ENCODE measurements at places on chromosomes 11 and 22.

- no peak for DNase-seq
These were observed 14.0 kb downstream of the RPUSD4 start for GRCh38 chr11:126197277-126197939.

GRCh38 chr11:11963842-11964773, 44.3 kb downstream of the DKK3 start:
- DNase-seq, result no peak

- DNase-seq, result no peak
These were observed 47.6 kb upstream of the EED start for GRCh38 chr11:86196913-86197312.

DNA sequence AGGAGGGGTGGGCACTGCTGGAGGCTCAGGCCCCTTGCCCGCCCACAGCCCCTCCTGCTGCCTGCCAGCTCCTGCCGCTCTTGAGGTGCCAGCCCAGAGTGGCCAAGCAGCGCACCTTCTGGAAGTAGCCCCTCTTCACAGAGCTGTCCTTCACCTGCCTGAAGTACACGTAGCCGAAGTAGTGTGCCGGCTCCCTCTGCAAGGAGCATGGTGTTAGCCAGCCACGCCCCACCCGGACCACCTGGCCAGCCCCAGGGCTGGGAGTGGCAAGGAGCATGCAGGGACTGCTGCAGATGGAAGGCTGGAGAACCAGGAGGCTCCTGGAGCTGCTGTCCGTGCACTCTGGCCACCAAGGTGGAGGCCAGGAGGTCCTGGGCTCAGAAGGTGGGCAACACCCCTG, 9.6 kb downstream of the DENND6B start:
- no peak for DNase-seq

- DNase-seq, result no peak
These were observed 19.2 kb downstream of the FAM118A start for GRCh38 chr22:45328822-45329529.

DNA sequence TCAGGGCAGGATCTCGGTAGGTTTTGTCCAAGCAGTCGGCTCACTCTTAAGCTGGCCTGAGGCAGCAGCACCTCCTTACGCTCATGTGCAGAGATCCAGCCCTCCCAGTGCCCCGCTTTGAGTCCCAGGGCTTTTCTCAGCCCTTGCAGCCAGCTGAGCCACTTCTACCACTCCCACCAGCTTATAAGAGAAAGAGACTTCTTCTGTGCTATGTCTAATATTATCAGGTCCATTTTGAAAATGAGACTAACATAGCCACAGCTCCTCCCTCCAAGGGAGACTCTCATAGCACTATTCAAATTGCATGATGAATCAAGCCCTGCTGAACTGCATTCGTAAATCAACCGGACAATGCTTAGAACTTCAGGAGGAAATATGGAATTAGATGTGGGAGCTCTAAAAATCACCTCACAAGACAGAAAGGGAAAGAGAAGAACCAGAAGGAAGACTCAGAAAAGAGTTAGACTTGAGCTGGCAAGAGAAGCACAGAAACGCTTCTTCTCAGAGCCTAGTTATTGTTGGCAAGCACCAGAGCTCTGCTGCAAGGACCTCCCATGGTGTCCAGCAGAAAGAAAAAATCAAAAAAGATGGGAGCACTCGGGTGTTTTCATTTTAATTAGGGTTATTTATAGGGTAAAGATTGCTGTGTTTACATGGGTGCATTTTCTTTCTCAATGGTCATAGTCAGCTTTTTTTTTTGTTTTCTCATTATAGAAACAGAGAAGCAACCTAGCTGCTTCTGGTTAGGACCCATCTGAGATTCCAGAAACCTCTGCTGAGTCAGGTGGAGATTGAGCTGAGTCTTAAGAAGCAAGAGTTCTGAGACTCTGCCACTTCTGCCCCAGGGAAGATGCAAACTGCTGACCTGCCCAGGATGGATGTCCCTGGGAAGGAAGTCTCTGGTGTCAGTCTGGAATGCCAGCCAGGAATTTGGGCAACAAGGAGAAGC, 181.4 kb downstream of the ETS1 start:
- no peak for DNase-seq

- no peak for DNase-seq
These were observed 45.1 kb downstream of the THAP12 start for GRCh38 chr11:76335842-76336241.

- DNase-seq, result no peak
These were observed 12.7 kb downstream of the ZP1 start for GRCh38 chr11:60879971-60880588.

DNA sequence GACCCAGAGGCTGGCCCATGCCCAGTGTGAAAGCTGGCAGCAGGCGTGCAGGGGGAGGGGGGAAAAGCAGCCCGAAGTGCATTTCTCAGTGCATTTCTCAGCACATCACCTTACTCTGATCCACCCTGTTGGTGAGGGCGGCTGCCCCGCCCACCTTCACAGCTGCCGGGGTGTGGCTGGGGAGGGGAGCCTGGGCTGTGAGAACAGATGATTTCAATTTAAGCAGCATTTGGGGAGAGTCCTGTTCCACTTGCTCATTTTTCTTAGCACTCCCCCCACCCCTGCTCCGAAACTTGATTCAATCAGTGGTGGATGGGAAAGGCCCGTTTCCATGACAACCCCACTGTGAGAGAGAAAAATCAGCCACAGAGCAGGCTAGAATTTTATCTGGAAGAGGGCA, 84.8 kb downstream of the SNX19 start:
- DNase-seq, result peak; percentile 10

- DNase-seq, result no peak
These were observed 226.9 kb downstream of the OPCML start for GRCh38 chr11:133305208-133305956.

DNA sequence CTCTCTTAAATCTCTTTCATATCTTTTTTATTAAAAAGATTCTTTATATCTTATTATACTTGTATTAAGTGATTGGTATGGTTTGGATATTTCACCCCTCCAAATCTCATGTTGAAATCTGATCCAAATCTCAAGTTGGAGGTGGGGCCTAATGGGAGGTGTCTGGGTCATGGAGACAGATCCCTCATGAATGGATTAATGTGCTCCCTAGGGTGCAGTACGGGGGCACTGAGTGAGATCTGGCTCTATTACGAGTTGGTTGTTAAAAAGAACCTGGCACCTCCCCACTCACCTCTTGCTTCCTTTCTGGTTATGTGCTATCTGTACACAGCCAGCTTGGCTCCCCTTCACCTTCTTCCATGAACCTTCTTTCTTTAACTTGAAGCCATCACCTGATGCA, 149.6 kb downstream of the CWF19L2 start:
- DNase-seq, result no peak

- no peak for DNase-seq
These were observed 165.2 kb upstream of the E2F8 start for GRCh38 chr11:19405966-19406365.

- DNase-seq, result no peak
These were observed 139.2 kb downstream of the GUCY1A2 start for GRCh38 chr11:106879029-106879428.

DNA sequence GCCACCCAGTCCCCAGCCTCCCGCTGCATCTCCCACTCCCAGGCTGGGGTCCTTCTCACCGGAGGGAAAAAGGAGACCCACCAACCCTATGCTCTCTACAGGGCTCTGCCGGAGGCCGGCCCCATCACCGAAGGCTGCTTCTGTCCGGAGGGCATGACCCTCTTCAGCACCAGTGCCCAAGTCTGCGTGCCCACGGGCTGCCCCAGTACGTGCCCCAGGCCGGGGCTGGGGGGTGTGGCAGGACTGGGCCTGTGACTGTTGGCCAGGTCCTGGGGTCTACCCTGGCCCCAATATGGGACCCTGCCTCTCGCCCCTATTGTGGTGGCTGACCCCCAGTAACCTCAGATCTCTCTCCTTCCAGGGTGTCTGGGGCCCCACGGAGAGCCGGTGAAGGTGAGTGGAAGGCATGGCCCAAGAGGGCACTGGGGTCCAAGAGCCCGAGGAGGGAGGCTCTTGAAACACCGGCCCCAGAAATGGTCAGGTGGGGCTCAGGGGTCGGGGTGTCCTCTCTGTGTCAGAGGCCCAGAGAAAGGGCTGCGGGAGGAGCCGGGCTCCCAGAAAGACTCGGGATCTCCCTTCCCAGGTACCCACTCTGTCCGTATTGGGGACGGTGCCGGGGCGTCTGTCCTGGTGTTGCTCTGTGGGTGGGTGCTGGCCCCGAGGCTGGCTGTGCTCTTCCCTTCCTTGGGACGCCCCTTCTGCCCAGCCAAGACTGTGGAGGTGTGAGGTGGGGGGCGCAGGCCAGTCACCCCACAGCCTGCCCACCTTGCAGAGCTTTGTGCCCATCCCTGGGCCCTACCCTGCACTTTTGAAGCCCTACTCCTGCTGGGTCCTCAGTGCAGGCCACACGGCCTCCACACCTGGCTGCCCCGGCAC, 26.1 kb upstream of the MUC5B start:
- no peak for DNase-seq

- DNase-seq, result no peak
These were observed 73.3 kb downstream of the ETS1 start for GRCh38 chr11:128513915-128514681.

DNA sequence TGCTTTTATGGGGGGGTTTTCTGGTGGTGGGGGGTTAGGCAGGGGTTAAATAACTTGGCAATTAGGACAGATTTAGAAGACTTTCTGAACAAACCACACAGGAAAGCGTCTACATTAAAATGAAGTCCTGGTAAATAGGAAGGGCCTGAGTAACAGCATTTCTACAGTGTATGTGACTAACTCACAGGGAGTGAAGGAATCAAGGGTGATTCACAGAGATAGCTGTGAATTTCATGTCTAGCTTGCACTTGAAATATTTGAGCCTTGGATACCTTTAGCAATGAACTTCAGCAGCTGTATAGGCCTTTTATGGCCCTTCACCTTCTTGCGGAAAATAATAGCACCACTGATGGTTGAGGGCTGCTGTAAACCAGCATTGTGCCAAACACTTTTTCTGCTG, 26.1 kb upstream of the LDHA start:
- no peak for DNase-seq

GRCh38 chr11:68495872-68496271, 35.3 kb downstream of the PPP6R3 start:
- no peak for DNase-seq

- DNase-seq, result peak; percentile 20
These were observed 26.9 kb downstream of the SUSD2 start for GRCh38 chr22:24208012-24208749.

DNA sequence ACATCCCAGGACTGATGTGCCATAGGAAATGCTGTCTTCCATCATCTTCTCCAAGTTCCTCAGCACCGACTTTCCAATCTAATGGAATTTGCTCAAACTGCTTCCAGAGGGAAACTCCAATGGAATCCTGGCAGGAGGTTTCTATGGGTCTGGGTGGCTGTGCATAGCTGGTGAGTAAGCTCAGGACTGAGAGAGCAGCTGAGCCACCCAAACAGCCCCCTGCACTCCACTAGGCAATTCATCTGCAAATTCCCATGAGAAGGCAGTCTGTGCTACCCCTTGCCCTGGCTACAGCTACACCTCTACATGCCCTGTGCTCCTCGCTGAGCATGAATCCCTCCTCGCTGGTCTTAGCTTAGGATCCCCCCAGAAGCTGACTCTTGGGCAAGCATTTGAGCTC, 127.9 kb upstream of the CSNK2A3 start:
- no peak for DNase-seq

GRCh38 chr11:76903325-76903724, 42.6 kb downstream of the ACER3 start:
- DNase-seq, result no peak

GRCh38 chr11:7677796-7678201, 4.5 kb upstream of the CYB5R2 start:
- DNase-seq, result no peak

GRCh38 chr11:75031771-75032549, 43.2 kb downstream of the NEU3 start:
- peak; percentile 65 for DNase-seq

DNA sequence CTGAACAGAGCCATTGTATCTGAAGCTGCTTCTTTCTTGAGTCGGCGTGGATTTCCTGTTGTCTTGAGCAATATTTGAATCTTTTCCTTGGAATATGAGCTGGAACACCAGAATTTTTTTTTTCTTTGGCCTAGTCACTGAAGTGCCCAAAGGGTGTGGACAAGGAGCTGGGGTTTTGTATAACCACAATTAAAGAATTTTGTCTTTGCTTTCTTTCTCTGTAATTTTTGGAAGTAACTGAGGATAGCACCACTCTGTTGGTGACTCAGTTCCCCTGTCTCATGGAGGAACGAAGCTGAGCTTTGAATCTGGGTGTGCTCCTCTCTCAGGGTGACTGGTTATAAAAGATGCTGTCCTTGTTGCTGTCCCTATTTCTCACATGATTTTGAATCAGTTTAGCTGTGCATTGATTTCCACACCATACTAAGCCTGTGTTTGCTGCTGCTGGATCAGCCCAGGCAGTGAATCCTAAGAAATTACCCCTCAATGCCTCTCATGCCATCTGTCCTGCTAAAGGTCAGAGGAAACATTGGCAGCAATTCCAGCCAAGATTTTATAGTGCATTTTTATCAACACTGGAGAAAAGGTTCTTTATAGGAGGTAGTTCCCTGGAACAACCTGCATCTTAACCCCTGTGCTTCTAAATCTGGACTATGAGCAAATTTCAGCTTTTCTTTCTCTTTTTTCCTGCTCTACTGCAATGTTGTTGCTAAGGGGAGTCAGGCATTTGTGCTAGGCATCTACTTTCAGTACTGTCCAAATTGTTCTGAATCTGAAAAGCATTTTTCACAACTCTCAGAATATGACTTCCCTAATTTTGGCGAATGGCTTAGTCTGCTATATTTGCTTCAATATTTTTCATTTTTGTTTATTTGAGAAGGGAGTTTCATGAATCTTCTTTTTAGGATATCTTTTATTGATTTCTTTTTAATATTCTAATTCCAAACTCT, 540.8 kb downstream of the SOX6 start:
- no peak for DNase-seq

DNA sequence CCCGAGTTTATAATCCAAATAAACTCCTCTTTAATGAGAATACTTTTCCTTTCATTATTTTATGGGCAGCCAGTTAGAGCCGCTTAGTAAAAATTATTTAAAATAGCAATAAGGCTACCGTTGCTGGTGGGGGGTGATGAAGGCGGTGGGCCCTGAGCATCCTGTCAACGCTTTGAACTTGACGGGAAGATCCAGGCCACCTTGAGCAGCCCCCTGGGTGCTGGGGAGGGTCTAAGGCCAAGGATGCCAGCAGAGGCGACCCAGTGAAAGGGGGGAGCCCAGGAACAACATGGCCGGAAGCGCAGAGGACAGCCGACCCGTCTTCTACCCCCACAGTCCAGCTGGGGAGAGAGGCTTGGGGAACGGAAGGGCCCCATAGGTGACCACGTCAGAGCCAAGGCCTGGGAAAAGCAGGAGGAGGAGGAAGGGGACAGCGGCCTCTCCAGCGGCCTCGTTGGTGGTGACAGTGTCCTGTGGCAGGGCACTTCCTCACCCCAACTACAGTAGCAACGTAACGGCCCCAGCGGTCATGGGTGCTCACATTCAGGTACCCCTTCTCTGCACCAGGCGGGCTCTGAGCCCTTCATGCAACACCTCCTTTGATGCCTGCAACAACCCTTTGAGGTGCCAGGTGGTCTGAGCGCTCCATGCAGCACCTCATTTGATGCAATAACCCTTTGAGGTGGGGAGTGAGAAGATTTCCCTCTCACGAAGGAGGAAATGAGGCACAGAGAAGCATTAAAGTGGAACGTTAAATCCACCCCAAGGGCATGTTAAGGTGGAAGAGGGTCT, 695.3 kb downstream of the TBC1D22A start:
- no peak for DNase-seq

All from activated CD4-positive, alpha-beta T cell treated with anti-CD3 and anti-CD28 coated beads, Interleukin-10, Interleukin-2, amounts not matched to agents 100 ng/mL and 50 ng/mL, durations not matched to agents 16 hours and 8 hours (primary cell).